ENCODE measurements at places on chromosomes 16 and 17.
A peak's percentile ranks its signal among the peaks of the same experiment; 100 is the strongest.

DNA sequence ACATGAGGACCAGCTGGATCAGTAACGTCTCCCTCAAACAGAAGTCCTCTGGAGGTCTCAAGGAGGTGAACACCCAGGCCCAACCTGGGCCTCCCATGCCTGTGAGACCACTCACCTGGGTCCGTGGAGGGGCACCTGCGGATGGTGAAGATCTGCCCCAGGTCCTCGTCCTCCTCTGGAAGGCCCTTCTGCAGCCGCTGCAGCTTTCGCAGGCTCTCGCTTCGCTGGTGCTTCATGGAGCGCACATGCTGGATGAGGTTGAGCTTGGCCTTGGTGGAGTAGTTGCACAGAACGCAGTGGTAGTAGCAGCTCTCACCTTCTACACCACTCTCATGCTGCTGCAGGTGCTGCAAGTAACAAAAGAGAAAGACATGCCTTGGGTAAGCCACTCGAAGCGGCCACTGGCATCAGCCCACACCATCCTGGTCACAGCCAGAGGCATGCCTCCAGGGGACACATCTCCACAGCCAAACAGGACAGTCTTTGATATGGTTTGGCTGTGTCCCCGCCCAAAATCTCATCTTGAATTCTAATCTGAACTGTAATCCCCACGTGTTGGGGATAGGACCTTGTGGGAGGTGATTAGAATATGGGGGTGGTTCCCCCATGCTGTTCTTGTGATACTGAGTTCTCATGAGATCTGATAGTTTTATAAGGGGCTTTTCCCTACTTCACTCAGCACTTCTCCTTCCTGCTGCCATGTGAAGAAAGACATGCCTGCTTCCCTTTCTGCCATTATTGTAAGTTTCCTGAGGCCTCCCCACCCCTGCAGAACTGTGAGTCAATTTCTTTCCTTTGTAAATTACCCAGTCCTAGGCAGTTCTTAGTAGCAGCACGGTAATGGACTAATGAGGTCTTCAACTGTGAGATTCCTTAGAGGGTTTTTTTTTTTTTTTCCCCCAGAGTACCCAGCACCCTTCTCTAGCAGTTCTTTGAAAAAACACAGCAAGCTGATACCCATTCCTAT, 158.0 kb downstream of the ZFHX3 start:
- no peak for DNase-seq

GRCh38 chr16:576823-577201, 7.0 kb downstream of the PIGQ start:
- DNase-seq: no peak

- DNase-seq: no peak
These were observed 4.5 kb downstream of the MINK1 start for GRCh38 chr17:4837471-4838308.

DNA sequence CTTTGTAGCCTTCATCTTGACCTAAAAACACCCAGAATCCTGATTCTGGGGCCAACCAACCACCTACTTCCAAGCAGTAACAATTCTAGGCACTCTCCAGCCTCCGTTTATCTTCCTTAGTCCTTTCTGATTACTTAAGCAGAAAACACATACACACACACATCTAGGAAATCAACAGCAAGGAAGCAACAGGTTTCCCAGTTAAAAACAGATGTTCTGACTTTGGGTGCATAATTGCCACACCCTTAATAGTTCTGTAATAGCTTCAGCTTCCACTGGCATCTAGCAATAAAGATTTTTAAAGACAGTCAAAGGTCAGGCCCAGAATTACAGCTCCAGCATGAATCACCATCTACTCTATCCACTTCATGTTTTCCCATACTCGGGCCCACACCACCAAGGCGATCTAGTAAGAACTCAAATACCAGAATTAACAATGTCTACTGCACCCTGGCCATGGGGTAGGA, 2.6 kb downstream of the ARHGAP17 start:
- no peak for DNase-seq

GRCh38 chr17:539766-540165, 174.9 kb downstream of the VPS53 start:
- no peak for DNase-seq

DNA sequence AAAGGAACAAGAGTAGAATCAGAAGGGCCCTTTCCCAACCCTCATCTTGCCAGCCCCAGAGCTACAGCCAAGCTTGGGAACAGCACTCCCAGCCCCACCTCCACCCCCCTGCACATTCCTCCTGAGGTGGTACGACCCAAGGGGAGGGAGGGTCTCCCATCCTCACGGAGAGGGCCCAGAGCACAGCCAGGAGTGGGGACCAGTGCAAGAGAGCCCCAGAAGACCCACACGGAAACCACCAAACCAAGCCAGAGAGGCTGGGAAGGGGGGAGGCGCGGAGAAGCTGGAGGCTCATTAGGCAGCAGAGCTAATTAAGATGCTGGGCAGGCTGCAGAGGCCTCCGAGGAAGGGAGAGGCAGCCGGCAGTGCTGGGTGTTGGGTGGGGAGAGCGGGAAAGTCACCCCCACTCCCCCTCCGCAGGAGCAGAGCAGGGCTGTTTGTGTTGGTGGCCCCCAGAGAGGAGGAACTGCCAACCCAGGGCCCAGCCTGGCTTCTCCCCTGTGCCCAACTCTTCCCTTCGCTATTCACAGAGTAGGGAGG, 2.4 kb downstream of the CACNB1 start:
- no peak for DNase-seq

DNA sequence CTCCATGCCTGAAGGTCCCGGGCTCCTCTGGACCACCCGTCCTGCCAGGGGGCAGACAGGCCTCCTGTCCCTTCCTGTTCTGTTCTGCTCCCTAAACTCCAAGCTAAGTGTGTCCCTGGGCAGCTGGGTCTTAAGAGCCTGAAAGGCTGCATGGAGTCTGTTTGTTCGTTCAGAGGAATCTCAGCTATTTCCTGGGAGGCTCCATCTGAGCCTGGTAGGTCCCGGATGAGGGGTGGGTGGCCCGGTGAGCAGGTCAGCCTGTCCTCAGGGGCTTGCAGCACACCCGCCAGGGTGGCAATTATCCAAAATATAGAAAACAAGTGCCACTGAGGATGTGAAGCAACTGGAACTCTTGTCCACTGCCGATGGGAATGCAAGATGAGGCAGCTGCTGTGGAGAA, 12.6 kb downstream of the ACTG1 start:
- no peak for DNase-seq

GRCh38 chr17:64003526-64004121, 5.5 kb downstream of the PRR29 start:
- DNase-seq: no peak

- DNase-seq: peak; percentile 51
These were observed 454 bp downstream of the CCDC40 start for GRCh38 chr17:80036715-80037477.

- DNase-seq: no peak
These were observed 5.5 kb downstream of the GALK1 start for GRCh38 chr17:75759457-75759856.

DNA sequence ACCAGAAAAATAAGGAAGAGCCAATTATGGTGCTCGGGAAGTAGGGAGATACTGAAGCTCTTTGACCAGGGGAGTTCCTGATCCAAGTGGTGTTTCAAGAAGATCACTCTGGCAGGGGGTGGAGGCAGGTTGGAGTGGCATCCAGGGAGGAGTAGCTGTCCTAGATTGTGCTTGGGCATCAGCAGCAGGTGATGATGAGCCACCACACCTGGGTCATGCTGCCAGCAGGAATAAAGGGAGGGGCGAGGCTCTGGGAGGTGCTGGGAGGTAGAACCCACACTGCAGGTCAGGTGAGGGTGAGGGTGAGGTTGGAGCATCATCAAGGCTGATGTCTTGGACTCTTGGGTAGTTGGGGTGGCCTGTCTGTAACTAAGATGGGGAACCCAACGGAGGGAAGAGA, 35.4 kb upstream of the ADGRG1 start:
- DNase-seq: no peak

DNA sequence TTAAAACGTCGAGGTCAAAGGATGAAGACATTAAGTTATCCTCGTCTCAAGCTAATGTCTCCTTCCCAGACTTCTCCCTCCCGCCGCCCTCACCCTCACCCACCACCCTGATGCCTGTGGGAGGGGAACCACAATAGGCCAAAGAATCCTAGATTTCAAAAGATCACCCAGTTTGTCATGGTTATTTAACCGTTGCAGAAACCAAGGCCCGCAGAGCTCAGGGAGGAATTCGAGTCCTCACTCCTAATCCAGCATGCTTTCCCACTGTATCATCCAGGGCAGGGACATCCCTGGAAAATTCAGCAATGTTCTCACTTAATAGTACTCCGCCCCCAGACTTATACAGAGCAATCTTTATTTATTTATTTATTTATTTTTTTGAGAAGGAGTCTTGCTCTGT, 41.8 kb upstream of the MYH10 start:
- no peak for DNase-seq

DNA sequence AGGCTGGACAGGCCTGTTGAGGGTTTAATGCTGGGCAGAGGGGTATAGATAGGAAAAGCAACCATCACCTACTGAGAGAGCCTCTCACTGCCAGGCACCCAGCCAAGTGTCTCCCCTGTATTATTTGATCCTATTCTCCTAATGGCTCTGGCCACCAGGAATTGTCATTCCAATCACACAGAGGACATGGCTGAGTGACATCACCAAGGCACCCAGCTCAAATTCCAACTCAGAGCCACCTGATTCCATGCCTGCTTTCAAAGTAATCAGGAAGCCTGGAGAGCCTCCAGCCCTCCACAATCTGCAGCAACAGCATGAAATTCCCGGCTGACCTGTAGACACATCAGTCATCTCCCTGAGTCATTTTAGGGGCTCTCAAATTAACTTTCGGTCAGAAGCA, 368.9 kb upstream of the C16orf82 start:
- DNase-seq: no peak

DNA sequence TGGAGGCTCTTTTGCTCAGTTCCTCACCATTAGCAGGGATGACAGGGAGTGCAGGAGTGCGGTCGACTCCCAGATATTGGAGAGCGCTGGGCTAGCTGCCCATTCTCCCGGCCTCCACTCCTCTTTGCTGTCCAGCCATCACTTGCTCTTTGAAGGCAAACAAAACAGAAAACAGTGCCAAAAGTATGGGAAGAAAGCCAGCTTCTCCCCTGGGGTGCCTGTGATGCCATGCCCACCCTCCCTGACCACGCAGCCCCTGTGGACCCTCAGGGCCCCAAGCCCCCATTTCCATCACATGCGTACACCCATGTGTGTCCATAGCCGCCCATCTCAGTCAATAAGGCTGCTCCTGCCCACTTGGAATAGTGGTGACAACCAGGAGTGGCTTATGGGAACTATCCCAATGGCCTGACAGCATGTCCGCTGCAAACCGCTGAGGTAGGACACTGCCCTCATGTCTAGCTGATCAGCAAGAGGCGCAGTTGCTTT, 30.0 kb downstream of the MAPT start:
- DNase-seq: no peak

- DNase-seq: no peak
These were observed 389.9 kb upstream of the SOX9 start for GRCh38 chr17:71730871-71731270.

DNA sequence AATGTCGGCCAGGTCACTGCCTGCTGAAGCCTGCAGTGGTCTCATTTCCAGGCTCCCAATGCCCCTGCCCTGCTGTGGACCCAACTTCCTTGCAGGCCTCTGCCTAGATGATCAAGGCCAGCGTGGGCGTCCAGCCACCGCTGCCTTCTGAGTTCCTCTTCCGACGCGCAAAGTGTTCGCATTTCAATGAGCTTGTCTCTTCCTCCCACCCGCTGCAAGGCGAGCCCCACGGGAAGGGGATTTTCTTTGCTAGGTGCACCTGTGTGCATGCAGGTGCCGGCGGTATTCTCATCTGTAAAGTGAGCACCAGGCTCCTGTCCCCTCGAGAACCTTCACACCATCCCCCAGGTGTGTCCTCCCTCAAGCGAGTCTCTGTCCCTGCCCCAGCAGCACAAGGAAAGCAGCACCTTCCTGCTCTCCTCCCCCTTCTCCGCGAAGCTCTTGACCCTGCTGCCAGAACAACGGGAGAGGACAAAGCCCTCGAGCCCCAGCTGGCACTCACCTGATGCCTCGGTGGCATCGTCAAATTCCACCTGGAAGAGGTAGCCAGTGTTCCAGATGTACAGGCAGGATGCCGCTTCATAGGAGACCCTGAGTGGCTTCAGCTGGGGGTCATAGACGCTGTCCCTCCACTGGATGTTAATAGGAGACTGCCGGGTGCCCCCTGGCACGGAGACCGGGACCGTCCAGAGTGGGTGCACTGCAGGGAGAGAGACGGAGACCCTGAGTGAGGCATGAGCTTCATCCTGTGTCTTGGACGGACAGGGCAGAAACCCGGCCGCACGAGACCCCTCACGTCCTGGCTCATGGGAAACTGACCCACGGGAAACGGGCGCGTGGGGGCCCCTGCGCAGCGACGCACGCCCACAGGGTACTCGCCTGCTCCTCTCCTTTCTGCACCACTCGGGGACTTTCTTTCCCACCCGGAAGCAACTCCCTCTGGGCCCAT, 9.8 kb downstream of the CA5A start:
- no peak for DNase-seq

- DNase-seq: no peak
These were observed 110.2 kb upstream of the CACNG5 start for GRCh38 chr17:66724581-66725341.

- DNase-seq: no peak
These were observed 3.3 kb upstream of the FASN start for GRCh38 chr17:82101301-82101715.

DNA sequence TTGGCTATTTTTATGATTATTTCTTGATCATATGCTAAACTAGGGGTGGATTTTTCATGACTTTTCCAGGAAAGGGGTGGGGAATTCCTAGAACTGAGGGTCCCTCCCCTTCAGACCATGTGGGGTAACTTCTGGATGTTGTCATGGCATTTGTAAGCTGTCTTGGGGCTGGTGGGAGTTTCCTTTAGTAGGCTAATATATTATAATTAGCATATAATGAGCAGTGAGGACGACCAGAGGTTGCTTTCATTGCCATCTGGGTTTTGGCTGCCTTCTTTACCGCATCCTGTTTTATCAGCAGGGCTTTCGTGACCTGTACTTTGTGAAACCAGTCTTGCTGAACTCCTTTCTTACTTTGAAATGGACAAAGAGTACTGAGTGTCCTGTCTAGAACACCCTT, 40.4 kb upstream of the ABCA5 start:
- no peak for DNase-seq

DNA sequence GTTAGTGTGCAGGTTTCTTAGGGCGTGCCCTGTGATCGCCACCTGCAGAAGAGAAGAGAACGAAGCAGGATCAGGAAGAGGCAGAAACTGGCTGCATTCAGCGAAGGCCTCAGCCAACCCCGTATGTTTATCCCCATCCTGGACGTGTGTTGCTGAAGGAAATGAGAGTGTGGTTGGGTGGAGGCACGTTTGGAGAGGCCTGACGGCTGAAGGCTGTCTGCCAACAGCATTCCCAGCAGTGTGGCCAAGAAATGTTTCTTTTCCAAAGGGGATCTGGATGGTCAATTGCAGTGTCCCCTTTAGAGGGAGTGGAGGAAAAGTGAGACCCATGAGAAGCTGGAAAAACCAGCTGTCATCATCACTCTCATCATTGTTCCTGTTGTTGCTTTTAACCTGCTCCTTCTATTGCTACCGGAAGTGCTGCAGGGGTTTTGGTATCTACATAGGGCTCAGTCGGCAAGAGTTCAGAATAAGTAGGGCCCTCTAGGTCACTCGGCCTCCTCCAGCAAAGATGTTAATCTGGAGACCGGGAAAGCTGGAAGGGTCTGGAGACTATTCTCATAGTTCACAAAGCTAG, 46.5 kb upstream of the SLC47A1 start:
- DNase-seq: no peak

Measured in endothelial cell (in vitro differentiated cells).